ENCODE measurements at places on chromosomes 2 and 18.

DNA sequence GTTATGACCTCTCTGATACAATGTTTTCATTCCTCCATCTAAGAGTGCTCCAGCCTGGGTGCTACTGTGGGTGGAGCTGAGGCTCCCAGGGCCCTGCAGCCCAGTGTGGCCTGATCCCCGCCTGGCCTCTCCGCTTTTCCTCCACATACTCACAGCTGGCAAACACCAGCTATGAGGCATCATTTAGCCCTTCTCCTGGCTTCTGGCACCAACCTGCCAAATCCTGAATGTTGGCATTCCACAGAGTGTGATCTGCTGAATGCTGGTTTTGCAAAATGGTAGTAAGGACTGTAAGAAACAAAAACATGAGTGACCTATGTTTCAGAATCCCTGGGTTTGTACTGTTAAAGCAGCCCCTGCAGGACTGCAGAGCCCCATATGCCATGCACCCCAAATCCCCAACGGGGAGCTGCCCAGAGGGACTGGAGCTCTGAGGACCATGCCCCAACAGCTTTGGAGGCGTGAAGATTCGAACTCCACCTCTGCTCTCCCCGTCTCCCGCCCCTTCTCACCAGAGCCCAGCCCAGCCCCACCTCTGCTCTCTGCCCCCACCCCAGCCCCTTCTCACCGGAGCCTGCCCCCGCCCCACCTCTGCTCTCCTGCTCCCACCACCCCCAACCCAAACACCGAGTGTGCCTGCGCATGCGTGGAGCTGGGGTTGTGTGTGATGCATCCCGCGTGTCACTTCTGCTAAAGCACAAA, 4.2 kb downstream of the SLC66A2 start:
- DNase-seq, result no peak

GRCh38 chr2:105427485-105427884, 28.6 kb upstream of the FHL2 start:
- no peak for DNase-seq

DNA sequence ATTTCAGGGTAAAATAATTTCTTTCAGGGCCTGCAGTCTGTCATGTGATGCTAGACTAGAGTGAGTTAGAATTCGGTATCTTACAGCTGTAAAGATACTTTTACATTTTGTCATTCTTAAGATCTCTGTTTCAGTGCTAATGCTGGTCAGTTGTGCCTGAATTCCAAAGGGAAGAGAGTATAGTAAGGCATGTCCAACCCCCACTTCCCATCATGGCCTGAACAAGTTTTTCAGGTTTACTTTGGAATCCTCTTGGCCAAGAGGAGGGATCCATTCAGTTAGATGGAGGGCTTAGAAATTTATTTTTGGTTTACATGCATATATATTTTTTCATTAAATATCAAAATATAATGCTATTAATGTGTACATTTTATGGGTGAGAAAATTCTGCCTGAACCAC, 596.6 kb downstream of the XIRP2 start:
- DNase-seq, result no peak

DNA sequence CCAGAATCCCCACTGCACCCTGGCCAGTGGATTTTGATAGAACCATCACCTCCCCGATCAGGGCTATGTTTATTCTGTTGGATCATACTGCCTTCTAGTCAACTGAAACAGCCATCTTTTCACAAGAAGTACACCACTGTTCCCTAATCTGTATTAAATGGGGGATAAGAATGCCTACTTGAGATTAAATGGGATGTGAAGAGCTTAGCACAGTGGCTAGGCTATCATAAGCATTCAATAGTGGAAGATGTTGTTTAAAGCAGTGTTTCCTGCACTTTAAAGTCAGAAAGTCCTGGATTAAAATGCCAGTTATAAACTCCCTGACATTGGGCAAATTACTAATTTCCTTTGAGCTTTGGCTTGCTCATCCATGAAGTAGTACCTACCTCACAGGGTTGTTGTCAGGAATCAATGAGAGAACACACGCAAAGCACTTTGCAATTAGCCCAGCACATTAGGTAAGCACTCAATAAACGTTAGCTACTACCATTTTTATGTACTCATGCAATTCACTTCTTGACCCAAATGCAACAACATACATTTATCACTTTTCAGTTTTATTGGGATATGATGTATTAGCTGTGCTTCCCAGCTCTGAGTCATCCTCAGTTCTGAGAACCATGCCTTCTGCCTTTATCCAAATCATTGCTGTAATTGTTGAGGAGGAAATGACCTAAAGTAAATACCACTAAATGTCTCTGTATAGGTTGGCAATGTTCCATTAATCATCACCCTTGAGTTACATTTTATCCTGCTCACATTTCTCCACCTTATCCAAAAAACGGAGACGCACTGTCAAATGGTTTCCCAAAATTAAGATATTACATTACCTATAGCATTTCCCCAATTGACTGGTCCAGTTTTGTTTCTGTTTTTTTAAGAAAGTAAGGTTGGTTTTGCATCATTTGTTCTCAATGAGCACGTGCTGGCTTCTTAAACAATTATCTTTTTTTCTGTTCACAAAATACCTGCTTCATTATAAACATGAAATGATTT, 2.1 kb downstream of the TMEM247 start:
- DNase-seq, result no peak

DNA sequence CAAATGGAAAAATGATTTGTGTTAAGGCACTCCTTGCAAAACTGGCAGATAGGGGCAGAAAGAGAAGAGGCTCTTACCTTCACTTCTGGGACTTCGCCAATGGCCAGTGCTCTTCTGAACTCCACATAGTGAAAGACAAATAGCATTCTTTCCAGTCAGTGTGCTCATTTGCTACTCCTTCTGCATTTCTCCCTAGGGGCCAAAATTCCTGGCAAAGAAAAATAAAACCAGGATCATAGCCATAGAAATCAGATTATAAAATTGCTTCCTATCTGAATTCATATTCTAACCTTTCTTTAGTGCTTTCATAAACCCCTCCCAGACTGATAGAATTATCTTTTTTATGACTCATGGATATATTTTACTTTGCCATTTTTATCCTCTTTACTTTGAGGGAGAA, 56.9 kb upstream of the PELI1 start:
- no peak for DNase-seq

DNA sequence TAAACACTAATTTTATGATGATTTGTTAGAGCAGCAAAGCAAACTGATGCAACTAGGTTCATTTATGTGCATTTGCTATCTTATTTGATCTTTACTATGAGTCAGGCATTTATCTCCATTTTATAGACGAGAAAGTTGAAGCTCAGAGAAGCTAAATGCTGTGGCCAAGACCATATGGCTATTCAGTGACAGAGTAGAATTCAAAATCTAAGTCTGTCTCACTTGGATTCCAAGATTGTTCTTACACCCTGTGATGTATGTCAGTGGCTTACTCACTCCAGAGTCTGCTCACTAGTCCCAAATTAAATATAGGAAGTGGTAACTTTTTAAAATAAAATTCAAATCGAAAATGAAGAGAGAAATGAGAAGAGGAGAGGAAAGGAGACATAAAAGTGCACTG, 114.0 kb upstream of the DDX18 start:
- no peak for DNase-seq

- no peak for DNase-seq
These were observed 168.1 kb downstream of the NRXN1 start for GRCh38 chr2:50863856-50864255.

GRCh38 chr2:197813093-197813787, 8.8 kb downstream of the PLCL1 start:
- no peak for DNase-seq

- DNase-seq, result no peak
These were observed 7.9 kb upstream of the ERMN start for GRCh38 chr2:157333304-157334047.

DNA sequence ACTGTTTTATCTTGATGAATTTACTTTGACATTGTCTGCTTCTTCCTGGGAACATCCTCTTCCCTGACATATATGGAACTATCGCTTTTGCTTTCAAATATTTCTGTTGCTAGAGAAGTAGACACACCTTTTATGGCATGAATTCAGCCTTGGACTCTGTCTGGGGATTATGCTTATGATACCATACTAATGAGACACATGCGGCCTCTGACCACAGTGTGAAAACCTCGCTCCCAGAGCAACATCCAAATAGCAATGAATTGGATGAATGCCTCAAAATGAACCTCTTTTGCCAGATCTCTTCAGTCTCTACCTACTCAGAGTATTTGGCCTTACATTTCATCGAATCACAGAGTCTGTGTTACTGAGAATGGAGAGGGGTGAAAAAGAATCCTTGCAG, 70.9 kb downstream of the PIEZO2 start:
- no peak for DNase-seq

DNA sequence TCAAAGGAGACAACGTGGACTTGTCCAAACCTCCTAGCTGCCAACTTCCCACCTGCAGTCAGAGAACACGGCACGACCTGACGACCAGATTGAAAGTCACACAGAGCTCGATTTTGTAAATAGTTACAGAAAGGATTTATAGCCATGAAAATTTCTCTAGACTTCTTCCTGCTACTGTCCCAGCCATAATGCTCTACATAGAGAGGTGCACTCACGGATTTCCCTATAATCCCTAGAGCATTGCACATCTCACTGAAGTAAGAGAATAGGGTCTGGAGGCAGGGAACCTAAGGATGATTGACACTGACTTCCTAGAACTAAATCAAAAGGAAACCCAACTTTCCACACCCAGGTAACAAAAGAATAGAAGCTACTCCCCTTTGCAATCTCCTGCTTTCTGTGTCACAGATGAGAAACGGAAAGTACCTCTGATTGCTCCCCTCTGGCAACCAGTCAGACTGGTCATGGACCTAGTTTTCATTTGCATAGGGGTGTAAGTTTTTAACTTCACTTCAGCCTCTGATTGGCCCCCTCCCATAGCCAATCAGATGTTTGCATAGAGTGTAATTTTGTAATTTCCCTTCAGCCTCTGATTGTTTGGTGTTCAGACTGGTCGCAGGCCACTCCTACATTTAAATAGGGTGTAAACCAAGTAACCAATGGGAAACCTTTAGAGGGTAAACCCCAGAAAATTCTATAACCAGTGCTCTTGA, 58.6 kb upstream of the FBXO11 start:
- no peak for DNase-seq

- DNase-seq, result no peak
These were observed 80.7 kb downstream of the STRN start for GRCh38 chr2:36885605-36886004.

DNA sequence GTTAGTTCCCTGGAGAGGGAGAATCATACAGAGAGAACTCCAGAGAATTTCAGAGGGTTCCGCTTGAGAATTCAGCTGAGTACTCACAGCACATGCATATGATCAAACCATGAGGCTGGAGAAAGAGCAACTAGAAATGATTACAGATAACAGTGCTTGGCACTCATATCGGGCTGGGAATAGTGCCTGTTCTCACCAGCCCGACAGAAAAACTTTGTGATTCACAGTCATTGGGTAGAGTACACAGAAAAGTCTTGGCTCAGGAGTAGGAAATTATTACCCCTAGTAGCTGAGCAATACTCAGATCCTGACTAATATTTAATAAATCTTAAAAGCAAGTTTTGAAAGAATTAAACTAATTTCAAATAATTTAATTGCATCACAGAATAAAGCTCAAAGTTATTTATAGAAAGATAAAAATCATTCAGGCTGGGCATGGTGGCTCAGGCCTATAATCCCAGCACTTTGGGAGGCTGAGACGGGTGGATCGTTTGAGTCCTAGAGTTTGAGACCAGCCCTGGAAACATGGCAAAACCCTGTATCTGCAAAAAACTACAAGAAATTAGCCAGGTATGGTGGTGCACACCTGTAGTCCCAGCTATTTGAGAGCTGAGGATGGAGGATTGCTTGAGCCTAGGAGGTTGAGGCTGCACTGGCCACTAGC, 6.8 kb downstream of the WDPCP start:
- no peak for DNase-seq

GRCh38 chr2:158184001-158184400, 82.3 kb downstream of the UPP2 start:
- DNase-seq, result no peak

DNA sequence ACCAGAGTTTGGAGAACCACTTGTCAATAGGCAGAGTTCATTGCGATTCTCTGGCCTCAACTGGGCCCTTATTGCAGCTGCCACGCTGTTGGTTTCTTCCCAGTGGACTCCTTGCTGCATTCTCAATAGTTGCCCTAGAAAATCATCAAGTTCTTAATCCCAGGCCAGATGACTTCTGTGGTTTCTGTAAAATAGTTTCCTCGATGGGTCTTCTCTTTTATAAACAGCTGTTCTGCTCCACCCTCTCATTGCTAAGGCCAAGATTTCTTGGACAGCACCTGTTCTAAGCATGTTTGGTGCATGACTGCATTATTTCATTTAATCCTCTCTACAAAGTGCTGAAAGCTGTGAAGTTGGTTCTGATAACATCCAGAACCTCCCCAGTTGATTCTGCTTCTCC, 131.0 kb downstream of the BCL2L11 start:
- no peak for DNase-seq

DNA sequence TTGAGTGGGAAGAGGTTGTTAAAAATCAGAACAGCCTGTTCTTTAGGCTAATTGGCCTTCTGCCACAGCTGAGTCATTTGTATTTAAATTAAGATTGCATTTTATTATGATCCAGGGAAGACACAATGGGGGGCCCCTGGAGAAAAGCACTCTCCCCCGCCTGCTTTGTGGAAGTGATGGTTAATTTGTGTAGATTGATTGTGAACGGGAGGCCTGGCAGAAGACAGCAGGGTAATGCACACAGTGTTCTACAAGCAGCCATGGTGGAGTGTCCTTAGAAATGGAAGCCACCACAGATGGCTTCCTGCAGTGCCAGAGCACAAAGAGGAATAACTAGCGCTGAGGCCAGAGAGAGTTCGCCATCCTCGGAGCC, 19.6 kb downstream of the RAMP1 start:
- no peak for DNase-seq

DNA sequence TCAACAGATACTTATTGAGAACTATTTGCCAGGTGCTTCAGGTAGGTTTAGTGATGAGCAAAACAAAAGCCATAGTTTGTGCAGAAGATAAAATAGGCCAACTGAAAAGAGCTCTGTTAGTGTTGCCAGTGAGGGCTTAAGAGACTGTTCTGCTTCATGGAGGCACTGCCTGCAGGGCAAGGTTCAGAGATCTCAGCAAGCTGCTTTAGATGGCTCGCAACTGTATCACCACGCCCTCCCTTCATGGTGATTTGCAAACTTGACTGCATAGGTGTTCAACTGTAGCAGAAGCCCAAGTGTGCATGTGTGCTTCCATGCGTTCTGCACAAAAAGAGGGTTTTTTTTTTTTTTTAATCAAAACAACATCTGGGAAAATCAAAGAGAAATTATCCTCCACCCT, 84.5 kb downstream of the RAPH1 start:
- no peak for DNase-seq
